ENCODE measurements at places on chromosomes 11 and 22.

DNA sequence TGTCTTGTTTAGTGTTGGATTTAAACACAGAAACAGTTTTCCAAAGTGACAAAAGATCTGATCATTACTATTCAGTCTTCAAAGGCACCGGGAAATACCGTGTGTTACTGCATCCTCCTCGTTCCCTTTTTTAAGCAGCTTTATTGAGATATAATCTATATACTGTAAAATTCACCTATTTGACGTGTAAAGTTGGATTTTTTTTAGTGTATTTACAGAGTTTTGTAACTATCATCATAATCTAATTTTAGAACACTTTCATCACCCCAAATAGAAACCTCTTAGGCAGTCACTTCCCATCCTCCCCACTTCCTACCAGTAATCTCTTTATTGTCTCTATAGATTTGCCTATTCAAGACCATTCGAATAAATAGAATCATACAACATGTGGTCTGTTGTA is 1.4 kb downstream of the ANO5 start:
- no peak for DNase-seq

DNA sequence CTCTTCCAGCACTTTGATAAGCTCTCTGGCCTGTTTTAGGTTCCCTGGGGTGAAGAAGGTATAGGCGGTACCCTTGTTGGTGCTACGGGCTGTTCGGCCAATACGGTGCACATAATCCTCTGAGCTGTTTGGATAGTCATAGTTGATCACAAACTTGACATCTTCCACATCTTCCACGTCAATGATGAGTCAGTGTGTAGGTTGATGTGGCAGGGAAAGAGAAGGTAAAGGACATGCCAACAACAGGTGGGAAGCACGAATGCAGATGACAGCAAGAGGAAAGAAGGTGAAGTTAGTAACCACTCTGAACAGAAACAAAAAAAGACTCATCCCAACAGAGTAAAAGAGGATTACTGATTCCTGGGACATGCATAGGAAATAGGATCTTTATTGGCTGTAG is 18.2 kb downstream of the DDX17 start:
- no peak for DNase-seq

- no peak for DNase-seq
These were observed 9.0 kb downstream of the DGAT2 start for GRCh38 chr11:75777461-75778110.

DNA sequence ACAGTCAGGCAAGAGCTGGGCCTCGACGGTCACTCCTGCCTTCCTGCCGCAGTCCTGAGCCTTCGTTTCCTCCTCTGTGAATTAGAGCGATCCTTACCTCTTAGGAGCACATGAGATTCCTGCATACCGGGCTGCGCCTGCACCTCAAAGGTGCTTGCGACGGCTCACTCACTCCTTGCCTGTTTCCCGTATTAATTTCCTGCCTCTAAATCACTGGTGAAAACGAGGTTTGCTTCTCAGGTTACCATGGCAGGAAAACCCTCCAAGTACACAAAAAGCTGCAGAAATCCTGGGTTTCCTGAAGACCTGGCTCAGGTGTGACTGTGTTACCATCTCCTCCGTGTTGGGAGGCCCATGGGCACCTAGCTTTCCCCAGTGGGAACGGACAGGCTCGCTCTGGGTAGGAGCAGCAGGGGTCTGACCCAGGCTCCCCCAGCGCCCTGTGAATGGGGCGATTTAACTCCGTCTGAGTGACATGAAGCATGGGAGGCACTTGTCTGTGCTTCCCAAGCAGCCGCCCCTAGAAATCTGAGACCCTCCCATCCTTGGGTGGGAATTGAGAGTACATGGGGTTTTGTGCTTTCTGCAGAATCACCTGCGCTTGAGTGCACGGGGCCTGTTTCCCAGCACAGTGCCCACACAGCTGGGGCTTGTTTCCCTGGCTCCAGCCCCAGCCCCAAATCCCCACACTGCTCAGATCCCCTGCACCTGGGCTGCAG is 64.8 kb downstream of the PHF21B start:
- no peak for DNase-seq

GRCh38 chr11:133821776-133822175 is 23.5 kb downstream of the SPATA19 start:
- no peak for DNase-seq

DNA sequence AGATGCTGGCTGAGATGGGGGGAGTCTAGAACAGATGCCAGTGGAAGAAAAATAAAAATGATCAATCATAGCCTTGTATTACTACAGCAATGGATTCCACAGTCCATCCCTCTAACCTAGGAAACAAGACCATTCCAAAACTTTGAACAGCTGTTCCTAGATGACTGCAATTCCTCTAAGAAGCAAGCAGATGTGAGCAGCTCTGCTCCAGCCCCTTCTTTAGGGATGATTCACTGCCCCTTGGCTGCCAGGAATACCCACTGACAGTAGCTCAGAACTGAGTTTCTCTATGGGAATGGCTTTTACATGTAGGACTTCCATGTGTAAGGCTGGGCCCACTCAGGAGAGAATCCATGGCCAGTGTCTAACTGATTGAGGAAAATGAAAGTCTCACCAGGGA is 943.9 kb downstream of the OPCML start:
- DNase-seq, result no peak

DNA sequence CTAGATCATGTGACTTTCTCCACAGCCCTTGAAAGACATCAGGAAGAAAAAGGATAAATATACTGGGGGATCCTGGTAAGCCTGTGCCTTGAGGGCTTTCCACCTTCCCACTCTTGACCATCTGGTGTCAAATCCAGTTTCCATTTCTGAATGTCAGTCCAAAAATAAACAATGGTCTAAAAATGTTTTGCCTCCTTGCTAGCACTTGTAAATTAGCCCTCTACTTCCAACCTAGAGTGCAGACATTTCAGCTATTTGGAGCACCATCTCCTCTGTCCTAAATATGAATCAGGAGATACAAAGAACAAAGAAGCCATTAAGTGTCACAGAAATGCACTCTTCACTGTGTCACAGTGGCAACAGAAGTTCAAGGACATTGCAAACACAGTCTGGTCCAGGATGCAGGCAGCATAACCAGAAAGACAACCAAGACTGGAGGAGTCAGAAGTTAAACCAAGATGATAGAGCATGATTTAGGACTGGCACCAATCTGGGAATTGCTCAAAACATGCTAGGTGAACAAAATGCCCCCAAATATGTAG is 88.1 kb downstream of the CCDC34 start:
- DNase-seq, result no peak

- DNase-seq, result no peak
These were observed 22.0 kb downstream of the TRAF6 start for GRCh38 chr11:36488096-36488495.

GRCh38 chr11:120667281-120667680 is 155.7 kb downstream of the GRIK4 start:
- DNase-seq, result no peak

DNA sequence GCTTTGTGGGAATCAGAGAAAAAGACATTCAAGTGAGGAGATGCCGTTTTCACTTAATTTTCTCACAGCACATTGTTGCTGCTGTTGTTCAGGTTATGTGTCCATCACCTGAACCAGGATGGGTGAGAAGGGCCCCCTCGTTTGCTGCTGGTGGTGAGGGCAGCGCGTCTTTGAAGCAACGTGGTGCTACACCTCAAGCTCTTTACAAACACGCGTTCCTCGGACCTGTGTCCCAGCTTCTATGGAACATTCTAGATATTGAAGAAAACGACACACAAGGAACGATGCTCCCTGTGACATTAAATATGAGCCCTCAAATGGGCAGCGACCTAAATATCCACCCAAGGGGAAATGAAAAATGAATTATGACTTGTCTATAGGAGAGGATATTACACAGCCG is 418.6 kb downstream of the MN1 start:
- DNase-seq, result no peak

- DNase-seq, result no peak
These were observed 6.3 kb downstream of the AMPD3 start for GRCh38 chr11:10461276-10461790.

GRCh38 chr11:76313271-76313670 is 67.7 kb downstream of the THAP12 start:
- DNase-seq, result no peak

Measured in T-helper 9 cell (primary cell).